ENCODE measurements at places on chromosomes 7 and 10.

DNA sequence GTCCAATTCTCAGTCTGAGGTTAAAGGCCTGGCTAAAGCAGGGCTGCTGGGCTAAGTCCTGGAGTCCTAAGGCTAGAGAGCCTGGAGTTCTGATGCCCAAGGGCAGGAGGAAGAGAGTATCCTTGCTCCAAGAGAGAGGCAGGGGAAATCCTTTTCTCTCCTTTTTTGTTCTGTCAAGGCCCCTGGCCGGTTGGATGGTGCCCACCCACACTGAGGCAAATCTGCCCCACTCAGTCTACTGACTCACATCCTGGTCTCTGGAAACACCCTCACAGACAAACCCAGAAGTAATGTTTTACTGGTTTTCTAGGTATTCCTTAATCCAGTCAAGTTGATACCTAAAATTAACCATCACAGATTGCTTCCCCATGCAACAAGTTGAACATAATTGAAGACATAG, 23.0 kb downstream of the ZNF518A start:
- DNase-seq, result no peak
- no peaks in the 10 kb centered on the region for H3K4me1 ChIP-seq
- no peak overlapping the region for H3K4me3 ChIP-seq
- H3K36me3 ChIP-seq, result peaks cover 21% of the 10 kb centered on the region

DNA sequence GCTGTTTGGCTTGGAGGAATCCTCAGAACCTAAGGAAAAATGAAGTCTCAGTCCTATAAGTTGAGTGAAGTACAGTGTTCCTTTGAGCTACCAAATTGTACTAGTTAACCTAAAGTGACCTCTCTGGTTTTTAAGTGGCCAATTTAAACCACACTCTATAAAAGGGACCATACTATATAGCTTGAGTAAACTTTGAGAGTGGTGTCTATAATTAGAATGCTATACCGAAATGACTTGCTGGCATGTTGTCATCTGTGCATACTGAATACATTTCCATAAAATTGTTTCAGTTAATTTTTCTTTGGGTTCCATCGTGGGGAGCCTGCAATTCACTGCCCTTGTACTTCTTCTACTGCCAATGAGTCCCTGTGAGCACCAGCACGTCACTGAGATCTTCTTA, 151.1 kb downstream of the DKK1 start:
- no peaks in the 10 kb centered on the region for H3K36me3 ChIP-seq
- no peaks in the 10 kb centered on the region for H3K4me1 ChIP-seq
- no peaks in the 10 kb centered on the region for H3K27me3 ChIP-seq
- DNase-seq, result no peak

DNA sequence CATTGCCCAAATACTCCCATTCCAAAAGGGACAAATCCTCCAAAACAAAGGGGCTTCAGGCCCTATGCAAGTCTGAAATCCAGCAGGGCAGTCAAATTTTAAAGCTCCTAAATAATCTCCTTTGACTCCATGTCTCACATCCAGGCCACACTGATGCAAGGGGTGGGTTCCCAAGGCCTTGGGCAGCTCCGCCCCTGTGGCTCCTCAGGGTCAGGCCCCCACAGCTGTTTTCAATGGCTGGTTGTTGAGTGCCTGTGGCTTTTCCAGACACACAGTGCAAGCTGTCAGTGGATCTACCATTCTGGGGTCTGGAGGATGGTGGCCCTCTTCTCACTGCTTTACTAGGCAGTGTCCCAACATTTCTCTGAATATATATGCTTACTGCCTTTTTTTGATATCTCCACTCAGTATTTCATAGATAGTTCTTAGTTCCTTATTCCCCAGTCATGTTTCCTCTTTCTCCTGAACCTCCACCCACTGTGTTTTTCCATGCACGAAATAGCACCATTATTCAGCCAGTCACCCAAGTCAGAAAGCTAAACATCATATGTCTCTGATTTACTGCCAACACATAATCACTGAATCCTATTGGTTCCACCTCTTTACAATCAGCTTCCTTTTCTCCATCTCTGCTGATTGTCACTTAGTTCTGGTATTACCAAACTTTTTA, 172.6 kb upstream of the CACNA2D1 start:
- DNase-seq, result no peak
- H3K27ac ChIP-seq, result peak overlapping the region; percentile 69
- no peaks in the 10 kb centered on the region for H3K27me3 ChIP-seq
- H3K4me1 ChIP-seq, result peaks cover 4% of the 10 kb centered on the region

DNA sequence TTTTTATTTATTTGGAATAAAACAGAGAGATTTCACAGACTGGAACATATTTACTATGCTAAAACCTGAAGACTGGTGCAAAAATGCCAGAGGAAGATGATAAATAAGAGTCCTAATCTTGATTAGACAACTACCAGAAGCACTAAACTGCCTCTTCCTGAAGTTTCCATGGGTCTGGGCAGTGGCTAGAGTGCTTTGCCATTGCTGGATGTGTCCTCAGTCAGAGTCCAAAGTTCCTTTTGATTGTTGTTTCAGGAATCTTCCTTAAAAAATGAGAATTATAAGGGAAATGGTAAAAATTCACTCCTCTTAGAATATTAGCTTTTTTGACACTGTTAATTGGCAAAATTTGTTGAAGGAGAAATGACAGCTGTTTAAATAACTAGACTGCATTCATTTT, 86.3 kb upstream of the AHR start:
- no peaks in the 10 kb centered on the region for H3K4me1 ChIP-seq
- H3K27ac ChIP-seq, result no peak overlapping the region
- H3K27me3 ChIP-seq, result no peaks in the 10 kb centered on the region
- no peak for DNase-seq

DNA sequence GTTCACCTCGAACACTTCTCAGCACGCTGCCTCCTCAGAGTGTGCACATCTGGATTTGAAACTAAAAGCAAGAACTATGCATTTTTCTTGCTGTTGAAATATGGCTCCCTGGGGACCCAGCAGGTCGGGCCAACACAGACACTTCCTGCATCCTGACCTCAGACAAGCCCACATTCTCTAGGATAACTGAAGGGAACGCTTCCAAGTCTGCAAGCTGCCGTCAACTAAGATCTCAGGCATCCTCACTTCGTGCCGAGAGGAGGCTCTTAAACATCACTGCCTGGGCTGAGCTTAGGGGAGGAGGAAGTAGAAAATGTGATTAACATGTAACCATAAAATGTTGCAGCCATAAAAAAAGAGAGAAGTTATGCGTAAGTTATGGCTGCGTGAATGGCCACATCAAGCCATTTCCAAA, 65.5 kb downstream of the PYROXD2 start:
- no peak overlapping the region for H3K27ac ChIP-seq
- DNase-seq, result peak; percentile 63
- H3K4me1 ChIP-seq, result no peaks in the 10 kb centered on the region
- no peak overlapping the region for H3K4me3 ChIP-seq

GRCh38 chr7:38975944-38976392, 1.7 kb upstream of the POU6F2 start:
- H3K36me3 ChIP-seq, result no peaks in the 10 kb centered on the region
- no peak overlapping the region for H3K27ac ChIP-seq
- no peaks in the 10 kb centered on the region for H3K27me3 ChIP-seq
- no peaks in the 10 kb centered on the region for H3K4me1 ChIP-seq
- no peak overlapping the region for H3K4me3 ChIP-seq
- no peak for DNase-seq

DNA sequence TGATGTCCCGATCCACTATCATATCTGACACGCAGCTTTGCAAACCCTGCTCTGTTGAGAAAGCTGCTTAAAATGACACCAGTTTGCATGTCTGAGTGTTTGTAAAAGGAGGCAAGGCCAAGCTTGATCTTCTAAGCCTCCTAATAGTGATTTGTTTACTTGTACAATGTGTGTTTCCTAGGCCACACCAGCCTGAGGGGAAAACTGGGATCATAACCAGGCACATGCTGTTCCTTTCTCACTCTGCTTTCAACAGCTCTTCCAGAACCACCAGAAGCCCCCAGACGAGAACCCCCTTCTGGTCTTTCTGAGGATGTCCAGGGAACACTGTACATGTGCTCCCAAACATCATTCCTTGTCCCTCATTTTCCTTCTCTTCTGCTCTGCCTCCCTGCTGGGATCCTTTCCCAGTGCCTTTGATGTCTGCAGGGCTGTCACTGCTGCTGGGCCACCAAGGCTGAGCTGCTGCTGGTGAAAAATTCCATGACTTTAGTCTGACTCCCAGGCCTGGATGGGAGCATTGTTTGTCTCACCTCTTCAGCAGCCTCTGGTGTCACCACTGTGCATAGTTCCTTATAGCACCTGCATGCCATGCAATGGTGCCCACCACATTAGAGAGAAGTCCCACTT, 4.0 kb upstream of the LGI1 start:
- no peak for DNase-seq
- H3K36me3 ChIP-seq, result no peaks in the 10 kb centered on the region
- no peaks in the 10 kb centered on the region for H3K27me3 ChIP-seq
- H3K27ac ChIP-seq, result no peak overlapping the region
- peaks cover 10% of the 10 kb centered on the region for H3K4me1 ChIP-seq

DNA sequence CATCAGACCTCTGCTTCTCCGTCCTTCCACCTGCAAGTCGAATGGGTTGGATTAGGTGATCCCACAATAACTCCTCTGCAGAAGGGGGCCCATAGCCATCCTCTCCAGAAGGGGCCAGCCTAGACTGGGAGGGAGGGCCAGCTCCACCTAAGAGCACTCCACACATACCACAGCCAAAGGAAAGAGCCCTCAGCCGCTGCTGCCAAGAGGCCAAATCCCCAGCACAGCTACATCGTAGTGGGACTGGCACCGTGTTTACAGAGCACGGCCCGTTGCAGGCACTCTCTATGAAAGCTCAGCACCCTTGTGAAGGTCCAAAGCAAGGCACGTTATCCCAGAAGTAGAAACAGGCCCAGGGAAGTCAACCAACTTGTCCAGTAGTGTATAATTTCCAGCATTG, 5.4 kb downstream of the KCNH2 start:
- H3K4me1 ChIP-seq, result peaks cover 47% of the 10 kb centered on the region
- DNase-seq, result peak; percentile 24
- peaks cover 45% of the 10 kb centered on the region for H3K27me3 ChIP-seq
- H3K4me3 ChIP-seq, result no peak overlapping the region

GRCh38 chr7:94973844-94974243, 66.5 kb downstream of the PPP1R9A start:
- no peak overlapping the region for H3K27ac ChIP-seq
- H3K36me3 ChIP-seq, result no peaks in the 10 kb centered on the region
- no peaks in the 10 kb centered on the region for H3K4me1 ChIP-seq
- no peaks in the 10 kb centered on the region for H3K27me3 ChIP-seq
- DNase-seq, result no peak

DNA sequence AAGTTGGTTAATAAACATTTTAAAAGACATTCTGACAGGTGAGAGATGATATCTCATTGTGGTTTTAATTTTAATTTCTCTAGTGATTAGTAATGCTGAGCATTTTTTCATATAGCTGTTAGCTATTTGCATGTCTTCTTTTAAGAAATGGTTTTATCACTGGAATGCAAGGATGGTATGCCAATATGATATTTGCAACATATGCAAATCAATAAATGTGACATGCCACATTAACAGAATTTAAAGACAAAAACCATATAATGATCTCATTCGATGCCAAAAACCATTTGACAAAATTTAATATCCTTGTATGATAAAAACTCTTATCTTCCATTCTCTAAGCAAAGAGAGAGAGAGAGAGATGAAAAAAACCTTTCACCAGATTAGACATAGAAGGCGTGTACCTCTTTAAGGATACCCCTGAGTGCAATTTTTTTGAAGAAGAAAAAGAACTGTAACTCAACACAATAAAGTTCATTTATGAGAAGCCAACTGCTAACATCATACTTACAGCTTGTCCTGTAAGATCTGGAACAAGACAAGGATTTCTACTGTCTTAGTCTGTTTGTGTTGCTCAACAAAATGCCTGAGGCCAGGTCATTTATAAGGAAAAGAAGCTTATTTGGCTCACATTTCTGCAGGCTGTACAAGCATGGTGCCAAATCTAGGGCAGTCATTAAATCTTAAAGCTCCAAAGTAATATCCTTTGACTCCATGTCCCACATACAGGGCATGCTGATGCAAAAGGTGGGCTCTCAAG, 39.7 kb upstream of the ZMYND11 start:
- no peak overlapping the region for H3K4me3 ChIP-seq
- H3K4me1 ChIP-seq, result no peaks in the 10 kb centered on the region
- H3K36me3 ChIP-seq, result no peaks in the 10 kb centered on the region
- no peak overlapping the region for H3K27ac ChIP-seq

DNA sequence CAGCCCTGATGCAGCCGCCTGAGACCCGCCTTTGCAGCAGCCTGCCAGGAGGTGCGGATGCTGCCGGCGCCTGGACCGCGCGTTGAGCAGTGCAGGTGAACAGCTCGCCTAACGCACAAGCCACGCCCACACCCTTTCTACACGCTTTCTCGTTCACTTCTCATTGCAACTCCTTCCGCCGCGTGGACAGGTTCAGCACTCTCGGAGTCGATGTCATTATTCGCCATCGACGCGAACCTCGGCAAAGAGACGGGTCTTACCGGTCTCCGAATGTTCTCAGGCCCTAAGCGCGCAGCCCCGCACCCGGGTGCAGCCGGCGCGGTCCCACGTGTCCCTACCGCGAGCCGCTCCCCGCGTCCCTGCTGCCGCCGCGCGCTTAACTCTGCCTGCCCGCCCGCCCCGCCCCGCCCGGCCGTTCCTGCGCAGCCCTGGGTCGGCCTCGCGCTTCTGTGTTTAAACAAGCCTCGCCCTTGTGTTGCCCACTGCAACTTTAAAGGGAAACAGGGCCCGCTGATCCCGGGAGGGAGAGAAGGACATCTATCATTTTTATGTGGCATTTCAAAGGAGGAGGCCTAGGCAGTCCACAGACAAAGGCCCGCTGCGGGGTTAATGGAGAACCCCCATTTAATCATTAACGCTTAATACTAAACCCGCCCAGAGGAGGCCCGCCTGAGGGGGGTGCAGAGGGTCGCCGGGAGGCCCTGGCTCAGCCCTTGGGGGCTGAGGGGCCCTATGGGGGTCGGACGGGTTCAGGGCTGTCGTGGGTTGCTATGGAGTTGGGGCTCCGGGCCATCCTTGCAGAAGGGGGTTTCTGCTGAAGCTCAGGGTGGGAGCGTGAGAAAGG, 128.5 kb downstream of the WDR11 start:
- H3K36me3 ChIP-seq, result no peaks in the 10 kb centered on the region
- DNase-seq, result no peak
- peak overlapping the region; percentile 35 for H3K4me3 ChIP-seq
- peak overlapping the region; percentile 12 for H3K27ac ChIP-seq
- peaks cover 37% of the 10 kb centered on the region for H3K27me3 ChIP-seq
- H3K4me1 ChIP-seq, result no peaks in the 10 kb centered on the region

DNA sequence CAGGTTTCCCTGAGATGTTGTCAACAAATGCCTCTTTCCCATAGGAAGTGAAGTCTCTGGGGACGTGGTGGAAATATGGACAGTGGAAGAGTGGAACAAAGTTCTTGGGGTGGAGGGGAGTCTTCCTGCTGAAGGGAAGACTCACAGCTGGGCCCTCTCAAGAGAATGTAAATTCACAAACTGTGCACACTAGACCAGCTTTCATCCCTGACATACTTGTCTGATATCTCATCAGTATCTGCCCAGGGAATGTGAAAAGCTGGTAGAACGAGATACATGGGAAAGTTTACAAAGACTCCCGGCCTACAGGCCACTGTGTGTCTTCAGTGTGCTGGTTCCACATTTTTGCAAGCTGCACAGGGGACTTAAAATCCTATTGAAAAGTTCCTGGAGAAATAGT, 16.7 kb upstream of the CCDC3 start:
- no peaks in the 10 kb centered on the region for H3K4me1 ChIP-seq
- H3K4me3 ChIP-seq, result no peak overlapping the region
- no peak for DNase-seq

GRCh38 chr10:80199828-80200227, 5.5 kb downstream of the ANXA11 start:
- H3K36me3 ChIP-seq, result no peaks in the 10 kb centered on the region
- H3K27ac ChIP-seq, result peak overlapping the region; percentile 100
- H3K27me3 ChIP-seq, result no peaks in the 10 kb centered on the region
- peak overlapping the region; percentile 10 for H3K4me3 ChIP-seq
- peaks cover 77% of the 10 kb centered on the region for H3K4me1 ChIP-seq

- peak; percentile 7 for DNase-seq
- peaks cover 75% of the 10 kb centered on the region for H3K27me3 ChIP-seq
- peak overlapping the region; percentile 49 for H3K27ac ChIP-seq
- no peaks in the 10 kb centered on the region for H3K36me3 ChIP-seq
- peak overlapping the region; percentile 62 for H3K4me3 ChIP-seq
Measured at GRCh38 chr7:1669064-1669951, 769 bp upstream of the ELFN1 start.

Data from heart left ventricle (tissue), 16 donors.